Fibroblast of skin of scalp (primary cell): ENCODE measurements at places on chromosomes 3 and 15.

DNA sequence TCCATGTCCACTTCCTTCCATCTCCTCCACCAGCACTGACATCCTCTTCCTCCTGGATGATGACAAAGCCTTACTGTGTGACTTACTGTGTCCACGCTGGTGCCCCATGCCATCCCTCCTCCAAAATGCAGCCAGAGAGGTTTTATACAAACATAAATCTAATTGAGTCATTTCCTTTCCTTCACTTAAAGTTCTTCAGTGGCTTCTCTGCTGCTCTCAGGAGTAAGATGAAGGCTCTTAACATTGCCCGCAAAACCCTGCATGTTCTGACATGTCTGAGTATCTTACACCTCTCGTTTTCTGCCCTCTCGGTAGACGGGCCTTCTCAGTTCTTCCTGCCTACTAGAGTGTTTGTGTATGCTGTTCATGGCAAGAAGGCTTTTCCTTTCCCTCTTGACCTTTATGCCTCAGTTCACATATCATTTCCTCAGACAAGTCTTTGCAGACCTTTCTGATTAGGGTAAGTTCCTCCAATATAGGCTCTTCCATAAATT, 175.5 kb downstream of the CFAP20DC start:
- DNase-seq = peak; percentile 6

GRCh38 chr3:164418414-164418813, 659.9 kb downstream of the SI start:
- no peak for DNase-seq

GRCh38 chr15:74978503-74978902, 16.9 kb upstream of the SCAMP5 start:
- DNase-seq = no peak

DNA sequence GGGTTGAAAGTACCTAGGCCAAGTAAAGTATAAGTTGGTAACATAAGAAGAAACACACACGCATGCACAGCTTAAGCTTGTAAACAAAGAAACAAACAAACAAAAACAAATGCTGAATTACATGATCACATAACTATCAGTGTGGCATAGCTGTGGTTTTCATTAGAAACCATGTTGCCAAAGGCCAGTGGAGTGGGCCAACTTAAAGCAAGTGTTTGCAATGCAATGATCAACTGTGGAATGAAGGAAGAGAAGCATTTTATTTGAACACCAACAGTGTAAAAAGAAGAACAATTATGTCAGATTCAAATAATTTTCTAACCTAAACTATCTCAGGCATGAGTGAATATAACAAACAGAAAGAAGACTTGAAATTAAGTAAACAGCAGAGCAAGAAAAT, 199.4 kb upstream of the STRIT1 start:
- peak; percentile 23 for DNase-seq

DNA sequence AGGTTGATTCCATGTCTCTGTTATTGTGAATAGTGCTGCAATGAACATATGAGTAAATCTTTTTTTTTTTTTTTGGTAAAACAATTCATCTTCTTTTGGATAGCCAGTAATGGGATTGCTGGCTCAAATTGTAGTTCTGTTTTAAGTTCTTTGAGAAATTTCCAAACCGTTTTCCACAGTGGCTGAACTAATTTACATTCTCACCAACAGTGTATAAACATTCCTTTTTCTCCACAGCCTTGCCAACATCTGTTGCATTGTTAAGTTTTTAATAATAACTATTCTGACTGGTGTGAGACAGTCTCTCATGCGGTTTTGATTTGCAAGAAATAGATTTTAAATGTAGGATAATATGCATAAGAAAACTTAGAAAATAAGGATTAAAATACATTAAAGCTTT, 279.0 kb upstream of the EPHA3 start:
- peak; percentile 60 for DNase-seq

GRCh38 chr3:23872330-23872729, 44.5 kb downstream of the NKIRAS1 start:
- no peak for DNase-seq

DNA sequence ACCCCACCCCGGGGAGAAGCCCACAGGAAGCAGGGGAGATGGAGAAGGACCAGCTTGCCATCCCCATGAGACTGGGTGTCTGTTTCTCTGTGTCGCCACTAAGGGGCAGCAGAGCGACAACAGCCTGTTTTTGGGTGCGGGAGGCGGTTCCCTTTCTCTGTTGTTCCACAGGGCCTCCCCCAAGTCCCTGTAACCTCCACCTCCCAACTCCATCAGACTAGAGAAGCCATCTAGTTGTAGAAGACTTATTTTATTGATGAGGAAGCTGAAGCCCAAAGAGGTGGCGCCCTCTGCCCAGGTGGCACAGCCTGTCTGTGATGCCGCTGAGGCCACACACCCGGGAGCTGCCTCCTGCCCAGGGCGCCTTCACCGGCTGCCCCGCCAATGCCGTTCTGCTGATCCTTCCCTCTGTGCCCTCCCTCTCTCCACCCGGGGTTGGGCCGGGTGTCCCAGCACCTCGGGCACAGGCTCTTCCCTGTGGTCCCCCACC, 3.9 kb upstream of the CCDC9B start:
- DNase-seq = peak; percentile 75

GRCh38 chr3:155656466-155656865, 88.4 kb downstream of the PLCH1 start:
- DNase-seq = no peak

GRCh38 chr3:108416111-108416869, 94.1 kb downstream of the MYH15 start:
- DNase-seq = no peak

DNA sequence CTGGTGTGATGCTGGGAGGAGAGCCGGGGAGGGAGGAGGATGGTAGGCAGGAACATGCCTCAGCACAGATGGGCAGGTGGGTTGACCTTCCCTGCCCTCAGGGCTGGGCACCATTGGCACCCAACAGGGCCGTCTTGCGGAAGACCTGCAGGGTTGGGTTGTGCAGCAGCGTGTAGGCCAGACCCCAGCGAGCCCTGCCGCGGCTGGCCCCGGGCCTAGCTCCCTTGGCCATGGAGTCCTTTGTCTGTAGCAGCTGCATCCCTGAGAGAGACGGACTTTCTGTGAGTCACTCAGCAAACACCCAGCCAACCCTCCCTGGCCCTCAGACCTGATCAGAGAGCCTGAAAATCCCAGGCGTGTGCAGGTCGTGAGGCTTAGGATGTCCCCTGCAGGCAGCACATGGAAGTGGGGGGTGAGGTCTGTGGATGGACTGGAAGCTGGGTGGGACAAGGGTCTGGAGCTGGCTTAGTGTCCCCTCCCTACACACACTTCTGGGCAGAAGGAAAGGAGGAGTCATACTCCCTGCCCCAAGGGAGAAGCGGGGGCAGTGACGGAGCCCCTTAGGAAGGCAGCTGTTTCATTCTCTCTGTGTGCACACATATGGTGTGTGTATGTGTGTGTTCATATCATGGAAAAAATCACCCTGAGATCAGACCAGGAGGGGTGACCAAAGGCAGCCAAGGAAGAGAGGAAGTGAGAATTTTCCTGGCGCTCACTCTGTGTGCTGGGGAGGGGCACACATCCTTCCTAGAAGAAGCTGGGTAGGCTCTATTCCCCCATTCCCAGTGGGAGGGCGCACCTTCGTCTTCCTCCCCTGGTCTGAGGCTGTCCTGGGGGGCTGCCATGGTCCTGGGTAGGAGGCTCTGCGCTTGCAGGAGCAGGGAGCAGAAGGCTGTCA, 6.7 kb downstream of the ISLR start:
- peak; percentile 85 for DNase-seq
